ENCODE measurements at places on chromosomes 6 and 20.

- H3K27ac ChIP-seq: no peak overlapping the region
- no peak overlapping the region for H3K4me3 ChIP-seq
- H3K4me1 ChIP-seq: peaks cover 16% of the 10 kb centered on the region
- no peaks in the 10 kb centered on the region for H3K36me3 ChIP-seq
Observed at GRCh38 chr20:24364482-24364881, 104.9 kb upstream of the SYNDIG1 start.

- H3K27me3 ChIP-seq: no peaks in the 10 kb centered on the region
- no peak overlapping the region for H3K27ac ChIP-seq
- no peaks in the 10 kb centered on the region for H3K4me1 ChIP-seq
- DNase-seq: no peak
Observed at GRCh38 chr6:72322771-72323170, 299.1 kb upstream of the KCNQ5 start.

DNA sequence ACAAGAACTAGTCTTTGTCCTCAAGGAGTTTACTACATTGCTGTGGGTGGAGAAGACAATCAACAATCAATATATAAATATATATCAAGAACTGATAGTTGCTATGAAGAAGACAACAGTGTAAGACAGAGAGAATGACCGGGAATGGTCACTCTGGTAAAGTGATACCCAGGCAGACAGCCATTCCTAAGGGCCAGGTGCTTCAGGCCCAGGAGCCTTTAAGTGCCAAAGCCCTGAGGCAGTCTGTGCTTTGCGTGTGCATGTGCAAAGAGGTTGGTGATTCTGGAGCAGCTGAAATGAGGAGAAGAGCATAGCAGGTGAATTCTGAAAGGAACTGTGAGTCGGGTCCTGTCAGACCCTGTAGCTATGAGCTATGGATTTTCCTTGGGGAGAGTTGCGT is 154.2 kb downstream of the DOK5 start:
- H3K4me3 ChIP-seq: no peak overlapping the region
- H3K27ac ChIP-seq: no peak overlapping the region
- DNase-seq: no peak
- H3K4me1 ChIP-seq: no peaks in the 10 kb centered on the region

- no peaks in the 10 kb centered on the region for H3K27me3 ChIP-seq
- no peak overlapping the region for H3K4me3 ChIP-seq
- H3K4me1 ChIP-seq: no peaks in the 10 kb centered on the region
- H3K36me3 ChIP-seq: no peaks in the 10 kb centered on the region
- H3K27ac ChIP-seq: no peak overlapping the region
Observed at GRCh38 chr6:166721576-166721975, 94.5 kb upstream of the RPS6KA2 start.

- H3K36me3 ChIP-seq: no peaks in the 10 kb centered on the region
- DNase-seq: no peak
- no peak overlapping the region for H3K4me3 ChIP-seq
- H3K27ac ChIP-seq: no peak overlapping the region
- H3K4me1 ChIP-seq: no peaks in the 10 kb centered on the region
Observed at GRCh38 chr6:71411882-71412281, 123.3 kb downstream of the OGFRL1 start.

- no peaks in the 10 kb centered on the region for H3K36me3 ChIP-seq
- peaks cover 7% of the 10 kb centered on the region for H3K4me1 ChIP-seq
- no peaks in the 10 kb centered on the region for H3K27me3 ChIP-seq
- H3K27ac ChIP-seq: no peak overlapping the region
- no peak for DNase-seq
Observed at GRCh38 chr6:90811596-90812226, 224.8 kb upstream of the MAP3K7 start.

GRCh38 chr6:132491303-132491702 is 21.6 kb downstream of the STX7 start:
- no peak overlapping the region for H3K27ac ChIP-seq
- no peak for DNase-seq
- H3K4me1 ChIP-seq: no peaks in the 10 kb centered on the region
- H3K27me3 ChIP-seq: no peaks in the 10 kb centered on the region

- H3K4me3 ChIP-seq: peak overlapping the region; percentile 90
- H3K4me1 ChIP-seq: peaks cover 8% of the 10 kb centered on the region
- H3K36me3 ChIP-seq: peaks cover 15% of the 10 kb centered on the region
- peak overlapping the region; percentile 86 for H3K27ac ChIP-seq
Observed at GRCh38 chr20:36574366-36575135, 1.2 kb downstream of the TGIF2 start.

DNA sequence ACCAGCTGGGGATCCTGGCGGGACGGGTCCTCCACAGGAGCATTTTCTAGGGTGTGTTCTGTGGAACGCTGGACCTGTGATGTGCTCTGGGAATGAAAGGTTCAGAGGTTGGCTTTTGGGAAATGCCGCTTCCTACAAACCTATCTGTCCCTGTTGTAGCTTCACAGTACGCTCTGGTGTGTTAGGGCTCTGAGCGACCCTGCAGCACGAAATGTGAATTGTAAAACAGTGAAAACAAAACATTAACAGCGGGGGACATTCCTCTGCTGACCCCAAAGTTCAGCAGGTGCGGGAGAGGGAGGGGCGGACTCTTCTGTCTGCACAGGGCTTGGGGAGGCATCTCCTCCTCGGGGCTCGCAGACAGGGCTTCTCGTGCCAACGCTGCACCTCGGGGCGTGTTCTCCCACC is 155.9 kb downstream of the NRN1 start:
- peaks cover 67% of the 10 kb centered on the region for H3K27me3 ChIP-seq
- H3K4me1 ChIP-seq: no peaks in the 10 kb centered on the region
- no peaks in the 10 kb centered on the region for H3K36me3 ChIP-seq
- DNase-seq: peak; percentile 91
- no peak overlapping the region for H3K27ac ChIP-seq

DNA sequence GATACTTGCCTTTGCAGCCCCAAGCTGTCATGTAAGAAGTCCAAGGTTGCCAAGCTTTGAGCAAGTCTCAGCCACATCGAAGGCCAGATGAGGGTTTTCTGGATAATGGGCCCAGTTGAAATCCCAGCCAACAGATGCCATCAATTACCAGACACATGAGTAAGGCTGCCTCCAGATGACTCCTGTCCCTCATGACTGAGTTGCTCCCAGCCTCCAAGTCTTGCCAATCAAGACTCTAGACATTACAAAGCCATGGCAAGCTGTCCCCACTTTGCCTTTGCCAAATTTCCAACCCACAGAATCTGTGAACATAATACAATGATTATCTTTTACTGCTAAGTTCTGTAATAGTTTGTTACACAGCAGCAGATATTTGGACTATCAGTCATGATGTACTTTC is 76.8 kb upstream of the ARMC2 start:
- no peak overlapping the region for H3K27ac ChIP-seq
- H3K36me3 ChIP-seq: no peaks in the 10 kb centered on the region
- DNase-seq: no peak
- H3K4me3 ChIP-seq: no peak overlapping the region

DNA sequence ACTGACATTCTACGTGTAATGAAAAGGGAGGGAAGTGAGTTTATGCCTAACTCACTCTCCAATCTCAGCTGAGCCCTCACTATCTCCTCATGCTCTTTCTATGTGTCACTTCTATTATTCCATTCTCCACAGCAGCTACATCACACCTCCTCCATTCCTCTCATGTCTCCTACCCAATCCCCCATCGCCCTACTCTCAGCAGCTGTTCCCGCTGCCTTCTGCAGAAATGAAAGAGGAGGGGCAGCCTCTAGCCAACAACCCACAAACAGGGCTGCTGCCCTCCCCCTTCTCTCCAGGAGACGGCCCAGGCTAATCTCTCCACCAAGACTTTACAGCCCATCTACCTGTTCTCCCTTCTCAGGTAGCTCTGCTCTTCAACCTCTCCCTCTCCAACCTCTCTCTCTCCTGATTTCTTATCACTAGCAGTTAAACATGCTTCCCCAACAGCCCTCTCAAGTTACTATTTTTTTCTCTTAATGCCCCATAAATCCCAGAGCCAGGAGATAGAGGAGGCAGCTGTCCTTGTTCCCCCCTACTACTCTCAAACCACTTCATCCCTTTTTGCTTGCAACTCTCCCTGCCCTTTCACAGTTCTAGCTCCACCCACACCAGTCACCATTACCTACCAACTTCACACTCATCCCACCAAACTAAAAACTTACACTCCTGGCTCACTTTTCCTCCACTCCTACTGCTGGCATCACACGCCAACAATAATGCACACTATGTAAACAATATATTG is 136.5 kb downstream of the BTBD9 start:
- H3K36me3 ChIP-seq: no peaks in the 10 kb centered on the region
- peak; percentile 79 for DNase-seq
- H3K27ac ChIP-seq: no peak overlapping the region
- peaks cover 3% of the 10 kb centered on the region for H3K4me1 ChIP-seq
- H3K27me3 ChIP-seq: no peaks in the 10 kb centered on the region

- DNase-seq: no peak
- H3K27me3 ChIP-seq: peaks cover 5% of the 10 kb centered on the region
- H3K4me3 ChIP-seq: peak overlapping the region; percentile 92
- peak overlapping the region; percentile 89 for H3K27ac ChIP-seq
- no peaks in the 10 kb centered on the region for H3K4me1 ChIP-seq
Observed at GRCh38 chr6:87407561-87407900, 241 bp upstream of the CFAP206 start.

- peak; percentile 91 for DNase-seq
- H3K27ac ChIP-seq: peak within 1 kb of the TSS; percentile 45
- peaks cover 12% of the 10 kb centered on the region for H3K27me3 ChIP-seq
- no peaks in the 10 kb centered on the region for H3K36me3 ChIP-seq
Observed at GRCh38 chr6:7541175-7542064, at the start of gene DSP. DSP (plus strand) TSS chr6:7541671; CDS start chr6:7541916, 245 bp downstream.

DNA sequence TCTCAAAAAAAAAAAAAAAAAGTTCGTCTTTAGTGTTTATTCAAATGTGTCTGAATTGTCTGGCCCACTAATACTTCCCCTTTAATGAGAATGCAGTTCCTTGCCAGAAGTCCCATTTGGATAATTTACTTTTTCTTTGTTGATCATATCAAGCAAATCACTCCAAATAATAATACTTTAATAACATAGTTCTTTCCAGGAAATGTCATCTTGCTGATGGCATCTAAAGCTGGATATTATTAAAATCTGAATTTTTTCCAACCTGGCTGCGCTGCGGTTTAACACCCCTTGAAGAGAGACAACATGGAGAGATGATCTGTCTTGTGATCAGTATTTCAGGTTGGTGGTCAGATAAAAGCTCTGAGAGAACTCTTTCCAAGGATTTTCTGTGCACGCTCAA is 111.2 kb upstream of the CNKSR3 start:
- H3K27ac ChIP-seq: no peak overlapping the region
- DNase-seq: no peak
- no peaks in the 10 kb centered on the region for H3K4me1 ChIP-seq
- H3K4me3 ChIP-seq: no peak overlapping the region

- no peak overlapping the region for H3K4me3 ChIP-seq
- H3K27ac ChIP-seq: no peak overlapping the region
Observed at GRCh38 chr20:53034899-53035298, 62.7 kb downstream of the TSHZ2 start.

GRCh38 chr6:74654296-74654695 is 551.6 kb downstream of the COL12A1 start:
- H3K27me3 ChIP-seq: no peaks in the 10 kb centered on the region
- no peak overlapping the region for H3K4me3 ChIP-seq
- H3K36me3 ChIP-seq: no peaks in the 10 kb centered on the region
- no peak for DNase-seq
- H3K27ac ChIP-seq: no peak overlapping the region
- no peaks in the 10 kb centered on the region for H3K4me1 ChIP-seq

DNA sequence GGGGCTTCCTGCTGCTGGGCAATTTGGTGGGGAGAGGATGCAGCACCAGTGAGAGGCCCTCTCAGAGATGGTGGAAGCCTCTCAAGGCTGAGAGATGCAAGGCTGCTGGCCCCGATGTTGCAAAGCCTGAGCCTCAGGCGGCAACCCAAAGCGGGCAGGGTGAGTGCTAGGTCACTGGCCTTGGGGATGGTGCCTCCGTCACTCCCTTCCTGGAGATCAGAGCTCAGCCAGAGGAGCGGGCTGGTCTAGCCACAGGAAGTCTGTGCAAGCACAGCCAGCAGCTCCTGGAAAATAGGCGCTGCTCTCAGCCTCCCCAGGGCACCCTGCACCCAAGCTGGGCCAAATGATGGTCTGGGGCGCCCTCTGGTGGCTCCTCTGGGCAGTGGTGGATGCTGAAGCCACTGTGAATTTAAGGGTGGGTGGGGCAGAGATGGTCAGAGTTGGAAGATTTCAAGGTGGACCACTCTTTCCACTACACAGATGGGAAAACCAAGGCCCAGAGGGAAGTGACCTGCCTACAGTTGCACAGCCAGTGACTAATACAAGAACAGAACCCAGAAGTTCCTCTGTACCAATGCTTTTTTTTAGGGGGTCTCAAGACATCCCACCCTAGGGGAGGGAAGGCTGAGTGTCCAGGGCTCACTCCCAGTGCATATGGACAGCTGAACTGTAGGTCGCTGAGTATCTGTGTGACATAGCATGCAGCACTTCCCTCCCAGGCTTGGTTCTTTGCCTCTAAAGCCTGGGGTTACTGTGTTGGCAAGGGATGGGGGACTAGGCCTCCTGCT is 20.8 kb downstream of the C20orf203 start:
- H3K36me3 ChIP-seq: no peaks in the 10 kb centered on the region
- no peaks in the 10 kb centered on the region for H3K27me3 ChIP-seq
- peaks cover 14% of the 10 kb centered on the region for H3K4me1 ChIP-seq
- H3K27ac ChIP-seq: no peak overlapping the region
- DNase-seq: peak; percentile 95

- no peak for DNase-seq
- H3K27ac ChIP-seq: no peak overlapping the region
- peaks cover 12% of the 10 kb centered on the region for H3K27me3 ChIP-seq
- no peaks in the 10 kb centered on the region for H3K4me1 ChIP-seq
- no peak overlapping the region for H3K4me3 ChIP-seq
- H3K36me3 ChIP-seq: no peaks in the 10 kb centered on the region
Observed at GRCh38 chr20:53104884-53105283, 132.7 kb downstream of the TSHZ2 start.

DNA sequence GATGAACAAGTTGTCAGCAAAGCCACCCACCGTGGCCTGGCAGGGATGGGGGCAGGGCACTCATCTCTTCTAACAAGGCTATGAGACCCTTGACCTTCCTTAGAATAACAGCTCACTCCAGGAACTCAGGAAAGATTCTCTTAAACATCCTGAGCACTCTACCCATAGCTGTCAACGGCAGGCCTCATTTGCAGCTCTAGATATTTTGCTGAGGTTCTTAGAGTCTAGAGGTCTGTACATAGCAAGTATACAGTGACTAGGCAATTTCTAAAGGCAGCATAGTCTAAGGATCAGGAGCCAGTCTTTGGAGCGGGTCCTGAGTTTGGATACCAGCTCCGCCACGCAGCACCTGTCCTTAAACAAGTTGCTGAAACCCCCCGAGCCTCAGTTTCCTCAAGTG is 11.7 kb downstream of the TRERF1 start:
- peak overlapping the region; percentile 16 for H3K27ac ChIP-seq
- peaks cover 11% of the 10 kb centered on the region for H3K4me1 ChIP-seq
- no peak for DNase-seq
- no peak overlapping the region for H3K4me3 ChIP-seq
- no peaks in the 10 kb centered on the region for H3K27me3 ChIP-seq
